ENCODE measurements at places on chromosomes 1 and 21.

GRCh38 chr1:119351997-119352396, 16.6 kb upstream of the HAO2 start:
- DNase-seq: no peak

- DNase-seq: no peak
Observed at GRCh38 chr1:216332462-216332861, 90.8 kb downstream of the USH2A start.

DNA sequence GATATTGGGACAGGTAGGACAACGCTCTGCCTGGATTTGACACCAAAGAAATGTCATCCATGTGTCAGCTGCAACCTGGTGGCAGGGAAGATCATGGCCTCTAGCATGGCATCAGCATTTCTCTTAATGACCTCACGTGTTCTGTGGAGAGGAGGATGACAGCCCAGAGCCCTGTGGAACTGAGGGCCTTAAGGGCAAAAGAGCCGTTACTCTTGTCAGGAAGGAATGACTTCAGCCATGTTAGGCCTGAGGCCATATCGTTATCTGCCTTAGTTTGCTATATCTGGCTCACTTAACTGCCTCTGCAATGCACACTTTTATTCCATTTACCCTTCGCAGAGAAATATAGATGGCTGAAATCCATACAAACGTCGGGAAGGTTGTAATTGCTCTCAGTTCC, 83.2 kb upstream of the PBX1 start:
- no peak for DNase-seq

DNA sequence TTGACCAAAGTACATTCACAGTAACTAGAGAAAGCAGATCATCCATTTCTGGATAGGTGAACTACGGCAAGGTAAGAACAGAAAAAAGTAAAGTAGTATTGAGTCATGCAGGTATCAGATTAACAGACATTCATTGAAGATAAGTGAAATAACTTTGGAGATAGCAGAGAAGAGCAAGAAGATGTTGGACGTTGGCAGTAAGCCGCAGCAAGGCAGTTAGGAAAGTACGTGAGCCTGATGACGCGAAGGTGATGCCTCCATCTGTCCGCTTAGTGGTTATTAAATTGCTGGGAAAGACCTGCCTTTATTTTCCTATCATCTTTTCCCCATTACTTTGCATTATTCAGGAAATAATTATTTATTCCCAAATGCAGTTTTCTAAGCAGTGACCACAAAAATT, 24.9 kb upstream of the KIAA1614 start:
- no peak for DNase-seq

- DNase-seq: no peak
Observed at GRCh38 chr1:25760122-25760719, 39.8 kb upstream of the SELENON start.

GRCh38 chr1:236389253-236389652, 4.8 kb upstream of the EDARADD start:
- DNase-seq: no peak
